Femur (tissue), 1 donor: ENCODE measurements at places on chromosomes 12 and 14.
A peak's percentile ranks its signal among the peaks of the same experiment; 100 is the strongest.

DNA sequence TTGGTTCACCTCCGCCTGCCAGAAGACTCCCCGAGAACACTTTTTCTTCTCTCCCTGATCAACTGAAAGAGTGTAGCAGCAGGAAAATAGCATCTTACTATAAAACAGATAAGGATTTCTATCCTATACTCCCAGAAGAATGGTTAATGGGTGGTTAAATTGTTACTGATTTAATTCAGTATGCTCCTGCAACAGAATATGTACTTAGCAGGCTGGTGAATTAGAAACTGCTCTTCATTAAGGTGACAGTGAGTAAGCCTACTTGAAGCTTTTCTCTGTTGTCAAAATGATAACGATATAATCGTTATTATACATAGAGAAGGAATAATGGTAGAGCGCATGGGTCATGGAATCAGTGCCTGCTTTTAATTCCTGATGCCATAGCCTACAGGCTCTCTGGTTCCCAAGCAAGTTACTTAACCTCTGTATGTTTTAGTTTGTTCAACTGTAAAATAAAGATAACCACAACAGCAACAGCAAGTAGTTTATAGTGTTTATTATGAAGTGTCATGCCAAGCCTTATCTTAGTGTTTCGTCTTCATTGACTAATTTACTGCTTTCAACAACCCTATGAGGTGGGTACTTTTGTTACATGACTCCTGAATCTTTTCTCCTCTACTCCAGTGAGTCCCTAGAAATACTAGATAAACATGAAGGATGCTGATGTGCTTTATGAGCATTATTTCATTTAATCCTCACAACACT lies 392.6 kb downstream of the CCDC91 start:
- DNase-seq = no peak

- DNase-seq = no peak
These were observed 138.7 kb downstream of the LRIG3 start for GRCh38 chr12:58781609-58782008.

- DNase-seq = no peak
These were observed 3.5 kb downstream of the RIN3 start for GRCh38 chr14:92516966-92517506.

- DNase-seq = no peak
These were observed 17.7 kb downstream of the SLC4A8 start for GRCh38 chr12:51442324-51442723.

DNA sequence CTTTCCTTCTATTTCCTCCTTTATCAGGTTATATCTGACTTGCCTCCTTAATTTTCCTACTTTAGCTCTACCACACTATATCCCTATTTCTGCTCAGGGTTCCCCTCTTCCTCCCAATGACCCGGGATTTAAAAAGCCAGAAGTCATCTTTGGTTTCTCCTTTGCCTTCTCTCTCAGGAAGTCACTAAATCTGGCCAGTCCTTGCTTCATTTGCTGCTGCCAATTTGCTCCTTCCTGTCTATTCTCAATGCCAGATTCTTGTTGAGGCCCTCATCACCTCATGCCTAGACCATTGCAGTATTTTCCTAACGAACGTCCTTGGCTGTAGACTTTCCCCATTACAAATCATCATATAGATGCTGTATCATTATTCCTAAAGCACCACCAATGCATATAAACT lies 26.5 kb upstream of the NID2 start:
- peak; percentile 35 for DNase-seq

GRCh38 chr12:96208801-96209549 lies 14.8 kb downstream of the ELK3 start:
- DNase-seq = peak; percentile 58
